Activated CD4-positive, CD25-positive, alpha-beta regulatory T cell (primary cell): ENCODE measurements at places on chromosomes 2 and 18.

DNA sequence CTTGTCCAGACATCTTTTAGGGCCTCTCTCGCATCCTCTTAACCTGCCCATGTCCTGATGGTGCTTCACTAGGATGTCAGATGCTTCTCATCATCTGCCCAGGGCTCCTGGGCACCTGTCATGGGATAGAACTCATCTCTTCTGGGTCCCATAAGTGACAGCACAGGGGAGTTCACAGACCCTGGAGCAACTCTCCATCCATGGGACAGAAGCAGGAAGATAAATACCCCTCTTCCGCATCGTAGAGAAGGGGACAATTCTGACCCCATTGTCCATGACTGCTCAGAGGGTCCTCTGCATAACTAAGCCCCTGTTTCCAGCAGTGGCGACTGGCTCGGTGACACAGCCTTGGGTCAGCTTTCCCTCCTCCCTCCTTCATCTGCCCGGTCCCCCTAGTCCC, 82.3 kb downstream of the TWIST2 start:
- DNase-seq: no peak

DNA sequence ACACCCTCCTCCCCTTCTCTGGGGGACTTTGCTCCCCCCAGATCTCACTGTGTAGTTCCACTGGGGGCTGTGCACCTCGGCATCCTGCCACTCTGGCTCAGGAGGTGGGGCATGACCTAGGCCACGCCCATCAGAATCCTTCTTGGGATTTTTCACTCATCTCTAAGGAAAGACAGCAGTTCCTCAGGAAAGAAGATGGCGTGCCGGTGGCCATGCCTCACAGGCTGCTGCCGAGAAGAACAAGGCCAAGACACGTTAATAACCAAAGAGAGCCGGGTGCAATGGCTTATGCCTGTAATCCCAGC, 3.2 kb downstream of the NMUR1 start:
- no peak for DNase-seq

DNA sequence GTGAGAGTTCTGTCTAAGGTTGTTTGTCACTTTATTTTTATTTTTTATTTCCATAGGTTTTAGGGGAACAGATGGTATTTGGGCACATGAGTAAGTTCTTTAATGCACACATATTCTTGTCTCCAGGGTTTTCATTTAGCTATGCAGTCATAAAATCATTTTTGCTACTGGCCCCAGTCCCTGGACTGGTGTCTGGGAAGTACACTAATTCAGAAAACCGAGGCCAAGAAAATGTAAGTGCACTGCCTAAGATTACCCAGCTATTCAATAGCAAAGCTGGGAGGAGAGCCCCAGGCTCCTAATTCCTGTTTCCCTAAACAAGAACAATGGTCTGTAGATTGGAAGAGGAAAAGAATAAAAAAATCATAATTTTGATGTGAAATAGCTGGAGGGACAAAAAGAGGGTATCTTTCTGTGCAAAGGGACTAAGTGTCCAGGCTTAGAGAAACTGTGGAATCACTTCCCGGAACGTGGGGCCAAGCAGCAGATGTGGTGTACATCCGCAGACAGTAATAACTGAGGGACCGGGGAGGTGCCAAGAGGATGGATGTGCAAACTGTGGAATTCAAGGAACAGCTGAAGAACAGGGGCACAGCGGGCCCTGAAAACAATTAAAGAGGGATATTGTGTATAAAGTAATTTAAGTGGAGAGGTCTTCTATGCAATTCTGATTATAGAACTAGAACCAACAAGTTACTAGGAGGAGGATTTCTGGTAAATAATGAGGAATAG, 236.3 kb downstream of the ACKR3 start:
- no peak for DNase-seq

GRCh38 chr2:203578759-203579643, 43.9 kb upstream of the RAPH1 start:
- no peak for DNase-seq

- DNase-seq: no peak
Measured at GRCh38 chr18:74524097-74524496, 10.2 kb upstream of the CNDP1 start.

DNA sequence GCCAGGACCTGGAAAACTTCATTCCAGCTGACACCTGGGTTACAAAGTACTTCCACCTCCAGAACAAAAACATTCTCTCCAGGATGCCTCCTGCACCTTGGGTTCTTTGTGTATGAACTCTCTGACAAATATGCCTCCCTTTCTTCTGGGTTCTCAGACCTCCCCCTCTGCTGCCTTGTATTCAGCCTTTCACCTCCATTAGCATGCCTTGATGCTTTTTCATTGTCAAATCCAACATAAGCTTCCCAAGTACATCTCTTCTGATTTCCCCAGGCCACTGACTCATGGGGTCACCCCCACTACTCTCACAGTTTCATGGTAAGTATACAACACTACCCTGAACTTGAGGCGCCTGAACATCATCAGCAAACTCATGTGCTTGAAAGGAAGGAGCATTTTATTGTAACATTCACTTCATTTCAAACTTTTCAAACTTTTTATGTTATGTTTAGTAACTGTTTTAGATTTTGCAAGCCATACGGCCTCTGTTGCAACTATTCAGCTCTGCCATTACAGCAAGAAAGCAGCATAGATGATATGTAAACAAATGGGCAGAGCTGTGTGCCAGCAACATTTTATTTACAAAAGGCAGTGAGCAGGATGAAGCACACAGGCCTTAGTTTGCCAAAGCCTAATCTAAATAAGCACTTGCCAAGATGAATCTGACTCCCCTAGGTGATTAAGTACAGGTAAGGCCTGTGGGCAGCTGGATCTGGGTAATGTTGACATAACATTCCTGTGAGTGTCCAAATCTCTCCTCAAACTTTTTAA, 32.5 kb upstream of the MRPS9 start:
- no peak for DNase-seq

DNA sequence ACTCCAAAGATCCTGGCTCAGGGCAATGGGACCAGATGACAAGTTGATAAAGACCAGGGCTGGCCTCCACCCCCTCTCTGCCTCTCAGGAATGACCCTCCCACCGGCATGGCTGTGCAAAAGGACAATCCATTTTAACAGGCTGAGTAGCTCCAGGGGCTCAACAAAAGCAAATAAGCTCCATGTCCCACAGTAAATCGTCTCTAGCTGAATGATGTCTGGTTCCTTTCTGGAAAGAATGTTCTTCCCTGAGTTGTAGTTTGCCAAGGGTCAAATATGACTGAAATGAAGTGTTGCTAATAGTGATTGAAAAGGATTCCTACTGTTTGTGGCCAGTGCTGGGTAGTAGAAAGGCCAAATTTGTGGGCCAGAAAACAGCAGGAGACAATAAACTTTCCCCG, 434.4 kb upstream of the ETAA1 start:
- no peak for DNase-seq

DNA sequence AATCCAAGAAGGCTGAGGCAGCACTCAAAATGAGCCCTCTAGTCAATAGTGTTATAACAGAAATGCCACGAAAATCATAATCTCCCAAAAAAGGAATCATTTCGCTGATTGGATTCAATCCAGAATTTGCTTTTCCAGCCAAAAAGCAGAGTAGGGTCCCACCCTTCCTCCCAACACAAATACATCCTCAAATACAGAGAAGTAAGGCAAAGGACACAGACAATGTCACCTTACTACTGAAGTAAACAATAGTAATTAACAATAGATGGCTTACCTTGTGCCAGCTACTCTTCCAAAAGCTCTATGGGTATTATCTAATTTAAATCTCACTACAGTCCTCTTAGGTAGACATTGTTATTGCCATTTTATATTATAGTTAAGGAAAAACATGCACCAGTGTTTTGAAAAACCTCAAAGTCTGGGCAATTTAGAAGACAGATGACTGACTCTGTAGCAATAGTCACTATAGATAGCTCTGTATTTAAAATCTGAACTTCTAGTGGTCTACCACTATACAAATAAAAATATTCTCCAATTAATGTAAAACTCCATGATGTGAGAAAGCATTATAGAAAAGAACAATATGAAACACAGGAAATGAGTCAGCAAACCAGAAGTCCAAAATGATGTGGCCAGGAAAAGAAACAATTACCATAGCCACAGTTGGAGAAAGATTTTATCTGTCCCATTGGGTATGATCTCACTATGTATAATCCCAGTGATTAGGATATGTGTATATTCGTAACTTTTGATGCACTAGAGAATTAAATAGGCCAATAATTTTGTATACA, 305.0 kb upstream of the ERBB4 start:
- DNase-seq: no peak

DNA sequence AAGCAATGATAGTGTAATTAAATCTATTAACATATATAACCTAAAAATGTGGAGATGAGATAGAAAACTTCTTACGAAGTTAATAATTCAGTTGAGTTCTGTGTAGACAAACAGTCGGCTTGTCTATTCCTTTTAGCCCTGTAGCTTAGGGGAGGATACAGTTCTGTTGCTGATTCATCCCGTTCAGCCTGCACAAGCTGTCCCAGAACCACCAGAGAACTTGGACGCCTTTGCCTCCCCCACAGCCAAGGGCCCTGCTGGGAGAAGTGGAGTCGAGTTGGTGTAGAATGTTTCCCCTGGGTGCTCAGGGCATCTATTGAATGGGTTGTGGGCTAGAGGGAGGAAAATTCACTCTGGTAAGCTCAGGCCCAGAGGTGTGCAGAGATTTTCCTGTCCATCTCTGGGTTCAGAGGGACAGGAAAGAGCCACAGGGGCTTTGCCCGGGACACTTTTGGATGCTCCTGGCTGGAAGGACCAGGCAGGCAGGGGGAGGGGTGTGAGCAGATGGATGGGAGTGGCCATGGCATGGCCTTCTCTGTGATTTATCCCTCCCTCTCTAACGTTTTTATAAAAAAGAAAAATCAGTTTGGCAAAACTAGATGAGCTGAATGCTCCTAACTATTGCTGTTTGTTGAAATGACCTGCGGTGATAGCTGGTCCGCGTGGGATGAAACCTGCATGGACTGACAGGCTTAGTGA, 42.8 kb upstream of the GALR1 start:
- DNase-seq: no peak

GRCh38 chr2:183207110-183207509, 82.9 kb downstream of the NUP35 start:
- no peak for DNase-seq

DNA sequence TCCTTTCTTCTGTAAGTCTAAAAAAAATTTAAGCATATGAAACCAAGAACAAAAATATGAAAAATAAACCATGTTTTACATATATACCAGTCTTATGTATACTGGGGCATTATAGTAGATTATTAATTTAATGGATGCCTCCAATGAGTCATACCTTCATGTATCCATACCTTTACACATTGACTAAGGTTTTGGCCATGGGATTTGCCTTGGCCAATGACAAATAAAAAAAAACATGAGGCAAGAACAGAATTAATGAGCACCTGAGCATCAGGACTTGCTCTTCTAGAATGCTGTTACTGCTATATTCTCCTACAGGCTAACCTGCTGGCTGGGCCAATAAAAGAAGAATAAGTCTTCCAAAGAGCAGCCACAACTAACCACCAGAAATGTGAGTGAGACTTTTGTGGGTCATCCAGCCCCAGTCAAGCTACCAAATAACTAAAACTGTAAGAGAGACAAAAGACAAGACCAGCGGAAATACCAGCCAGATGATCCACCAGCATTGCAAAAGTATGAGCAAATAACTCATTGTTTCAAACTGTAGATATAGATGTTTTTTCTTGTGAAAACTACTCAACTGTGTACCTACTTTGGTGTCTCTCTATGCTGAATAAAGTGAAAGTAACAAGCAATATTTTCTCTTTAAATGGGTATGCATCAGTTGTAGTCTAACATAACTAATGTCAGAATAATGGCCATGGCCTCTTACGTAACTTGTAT, 749.6 kb upstream of the VRK2 start:
- no peak for DNase-seq

DNA sequence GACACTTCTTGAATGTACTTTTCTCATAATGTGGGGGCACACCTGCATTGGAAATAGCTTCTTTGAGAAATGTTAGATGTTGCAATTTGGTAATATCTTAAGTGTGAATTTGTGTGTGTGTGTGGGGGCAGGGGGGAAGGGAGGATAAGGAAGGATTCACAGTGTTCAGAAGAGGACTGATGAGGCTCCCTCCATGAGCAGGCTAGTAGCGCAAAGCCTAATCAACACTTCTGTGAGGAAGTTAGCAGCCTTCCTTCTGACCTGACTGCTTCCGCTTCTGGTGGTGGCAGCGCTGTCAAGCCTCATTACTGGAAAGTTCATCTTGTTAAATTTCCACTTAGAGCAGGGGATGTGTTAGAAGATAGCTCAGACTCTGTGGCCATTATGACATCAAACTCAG, 295.4 kb upstream of the SPRED2 start:
- no peak for DNase-seq

GRCh38 chr18:9612215-9612830, 2.0 kb downstream of the PPP4R1 start:
- DNase-seq: no peak

- DNase-seq: no peak
Measured at GRCh38 chr2:136392897-136393505, 275.1 kb upstream of the CXCR4 start.
